ENCODE measurements at places on chromosomes 3 and 15. TPM values are rescaled to one million over a fixed set of nuclear protein-coding genes. Genes with fewer than 3 reads are reported as not detected.

DNA sequence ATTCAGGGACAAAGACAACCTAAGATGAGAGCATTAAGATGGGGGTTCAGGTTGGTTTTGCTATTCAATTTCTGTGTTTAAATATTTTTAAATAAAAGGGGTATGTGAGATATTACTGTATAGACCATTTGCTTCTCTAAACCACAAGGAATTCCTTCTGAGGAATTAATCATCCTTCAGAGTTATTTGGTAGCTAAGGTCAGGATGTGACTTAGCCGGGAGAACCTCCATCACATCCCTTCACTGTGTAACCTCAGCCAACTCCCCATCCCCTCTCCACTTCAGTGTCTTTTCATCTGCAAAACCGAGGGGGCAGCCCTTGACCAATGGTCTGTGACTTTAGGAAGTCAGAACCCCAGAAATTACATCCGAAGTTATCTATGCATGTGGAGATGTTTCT, 48.7 kb upstream of the SKOR1 start:
- DNase-seq: no peak

- no peak for DNase-seq
These were observed 28.1 kb upstream of the ELP6 start for GRCh38 chr3:47541583-47542108.

The C2CD4A gene
- 0.10 TPM for polyA plus RNA-seq

DNA sequence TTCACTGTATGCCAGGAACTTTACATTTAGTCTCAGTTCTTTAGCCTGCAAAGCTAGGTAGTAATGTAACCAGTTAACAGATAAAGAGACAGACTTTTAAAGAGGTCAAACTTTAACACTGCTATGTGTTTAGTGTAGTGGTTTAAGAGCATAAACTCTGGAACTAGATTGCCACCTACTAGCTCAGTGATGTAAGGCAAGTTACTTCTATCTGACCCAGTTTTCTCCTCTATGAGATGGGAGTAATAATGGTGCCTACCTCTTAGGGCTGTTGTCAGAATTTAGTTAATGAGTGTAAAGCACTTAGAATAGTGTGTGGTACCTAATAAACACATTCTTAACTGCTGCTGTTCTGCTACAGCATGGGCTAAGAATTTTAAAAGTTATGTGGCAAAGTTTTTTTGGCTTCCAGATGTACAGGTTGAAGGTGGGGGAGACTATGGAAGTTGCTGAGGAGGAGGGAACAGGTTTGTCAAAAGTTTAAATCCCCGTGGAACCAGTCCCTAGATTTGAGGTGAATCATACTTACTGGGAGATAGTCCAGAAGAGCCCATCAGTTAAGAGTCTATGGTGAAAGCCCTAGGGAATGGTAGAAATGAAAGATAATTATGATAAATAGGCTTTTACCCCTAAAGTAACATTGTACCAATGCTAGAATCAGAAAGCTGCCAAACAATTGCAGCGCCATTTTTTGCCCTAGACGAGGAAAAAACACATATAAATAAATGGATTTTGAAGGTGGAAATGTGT, 13.9 kb downstream of the TSC22D2 start:
- no peak for DNase-seq

DNA sequence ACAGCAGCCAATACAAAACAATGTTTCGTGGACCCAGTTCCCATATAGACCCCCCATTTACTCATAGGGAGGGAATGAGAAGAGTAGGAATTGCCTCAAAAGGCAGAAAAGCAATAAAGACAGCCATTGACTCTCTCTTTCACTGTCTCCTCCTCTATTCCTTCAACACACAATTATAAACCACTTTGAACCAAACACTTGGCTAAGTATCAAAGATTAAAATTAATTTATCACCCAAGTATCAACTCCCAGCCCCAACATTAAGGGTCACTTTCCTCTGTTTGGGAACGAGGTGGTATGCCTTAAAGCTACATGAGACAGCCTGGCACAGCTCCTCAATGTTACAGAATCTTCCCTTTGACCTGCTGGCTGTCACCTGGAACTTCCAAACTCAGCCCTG, 16.4 kb upstream of the LRIG1 start:
- no peak for DNase-seq

DNA sequence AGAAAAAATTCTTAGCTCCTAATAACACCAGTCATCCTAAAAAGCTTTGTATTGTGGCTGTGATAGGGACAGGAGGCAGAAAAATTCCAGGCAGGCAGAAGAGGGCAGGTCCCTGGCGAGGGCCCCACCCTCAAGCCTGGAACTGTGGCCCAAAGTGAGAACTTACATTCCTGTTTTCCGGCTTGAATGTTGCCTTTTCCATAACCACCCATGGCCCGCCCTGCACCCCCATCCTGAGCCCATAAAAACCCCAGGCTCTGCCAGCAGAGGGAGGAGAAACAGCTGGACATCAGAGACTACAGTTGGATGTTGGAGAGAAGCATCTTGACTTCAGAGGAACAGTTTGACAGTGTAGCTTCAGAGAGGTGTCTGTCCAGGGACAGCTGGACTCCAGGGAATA, 37.3 kb downstream of the SLCO2A1 start:
- no peak for DNase-seq

DNA sequence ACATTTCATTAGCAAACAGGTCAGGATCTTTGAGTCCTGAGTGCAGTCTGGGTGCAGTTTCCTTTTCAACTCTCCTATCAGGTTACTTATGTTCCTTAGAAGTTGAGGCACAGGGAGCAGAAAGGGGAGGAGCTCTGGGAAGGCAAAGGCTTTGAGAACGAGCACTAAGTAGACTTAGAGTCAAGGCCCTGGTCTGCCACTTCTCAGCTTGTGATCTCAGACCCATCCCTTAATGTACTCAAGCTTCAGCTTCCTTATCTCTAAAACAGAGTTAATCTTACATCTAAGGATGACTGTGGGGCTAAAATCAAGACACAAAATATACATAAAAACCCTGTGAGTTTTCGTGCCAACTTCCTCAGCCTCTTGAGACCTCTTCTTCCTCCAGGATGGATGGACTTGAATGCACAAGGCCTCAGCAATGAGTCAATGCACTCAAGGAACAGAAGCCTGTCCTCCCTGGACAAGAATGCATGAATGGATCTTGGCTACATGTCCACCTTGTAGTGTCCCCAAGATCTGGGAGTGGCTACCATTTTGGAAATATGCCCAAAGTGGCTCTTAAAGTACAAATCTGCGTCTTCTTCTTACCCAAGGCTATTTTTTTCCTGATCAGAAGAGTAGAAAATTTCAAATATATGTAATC, 105.1 kb downstream of the WDR76 start:
- DNase-seq: no peak

Measured in A549 (cell line).